ENCODE measurements at places on chromosomes 5 and 9.
A peak's percentile ranks its signal among the peaks of the same experiment; 100 is the strongest.

DNA sequence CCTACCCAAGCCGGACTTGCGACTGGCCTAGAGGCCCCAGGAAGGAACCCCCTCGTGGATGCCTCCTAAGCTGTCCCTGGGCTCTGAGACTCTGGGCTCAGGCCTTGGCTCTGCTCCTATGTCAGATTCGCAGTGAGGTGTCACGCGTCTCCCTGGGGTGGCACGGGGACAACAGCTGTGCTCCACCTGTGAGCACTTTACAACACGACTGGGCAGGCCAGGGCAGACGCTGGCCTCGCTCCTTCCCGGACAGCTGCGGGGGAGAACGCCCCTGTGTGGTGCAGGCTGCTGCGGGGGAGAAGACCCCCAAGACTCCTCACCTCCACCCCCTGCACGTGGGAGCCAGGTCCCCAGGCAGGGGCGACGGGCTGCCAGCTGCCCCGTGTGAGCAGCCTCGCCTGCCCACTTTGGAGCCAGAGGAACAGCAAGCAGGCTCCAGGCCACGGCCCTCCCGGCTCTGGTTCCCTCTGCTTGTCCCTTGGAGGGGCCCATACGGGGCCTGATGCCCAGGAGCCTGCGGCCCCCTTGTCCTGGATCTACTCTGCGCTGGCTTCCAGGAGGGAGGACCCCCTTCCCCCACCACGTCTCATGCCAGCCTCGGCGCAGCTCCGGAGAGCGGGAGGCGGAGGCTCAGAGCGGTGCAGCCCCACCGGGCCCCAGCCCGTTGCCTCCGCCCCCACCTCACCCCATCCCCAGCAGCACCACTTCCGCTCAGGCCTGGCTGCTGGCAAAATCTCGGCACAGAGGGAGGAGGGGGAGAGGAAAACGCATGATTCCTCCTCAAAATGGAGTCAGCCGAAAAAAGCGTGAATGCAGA lies 36.0 kb downstream of the SARDH start:
- peak; percentile 10 for DNase-seq

DNA sequence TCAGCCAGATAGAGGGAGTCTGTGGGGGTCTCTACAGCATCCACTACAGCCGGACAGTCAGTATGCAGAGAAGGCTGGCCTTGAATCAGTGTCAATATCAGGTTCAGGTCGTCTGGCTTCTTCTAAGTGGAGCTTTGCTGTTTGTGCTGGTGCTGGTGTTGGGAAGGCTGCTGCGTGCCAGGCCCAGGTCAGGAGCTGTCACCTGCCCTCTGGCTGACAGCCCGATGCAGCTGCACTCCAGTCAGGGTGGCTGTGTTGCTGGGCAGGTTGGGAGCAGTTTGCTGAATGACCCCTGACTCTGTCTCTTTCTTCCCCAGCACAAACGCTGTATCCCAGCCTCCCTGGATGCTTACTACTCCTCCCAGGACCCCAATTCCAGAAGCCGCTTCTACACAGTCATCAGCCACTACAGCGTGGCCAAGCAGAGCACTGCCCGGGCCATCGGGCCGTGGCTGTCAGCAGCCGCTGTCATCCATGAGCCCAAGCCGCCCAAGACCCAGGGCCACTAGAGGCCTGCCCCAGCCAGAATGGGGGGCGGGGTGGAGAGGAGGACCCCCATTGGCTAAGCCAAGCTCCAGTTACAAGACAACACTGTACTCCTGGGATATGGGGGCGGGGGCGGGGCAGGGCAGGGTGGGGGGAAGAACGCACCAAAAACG lies 61.6 kb downstream of the NSG2 start:
- no peak for DNase-seq

- no peak for DNase-seq
Observed at GRCh38 chr5:53438079-53438478, 42.4 kb upstream of the FST start.

DNA sequence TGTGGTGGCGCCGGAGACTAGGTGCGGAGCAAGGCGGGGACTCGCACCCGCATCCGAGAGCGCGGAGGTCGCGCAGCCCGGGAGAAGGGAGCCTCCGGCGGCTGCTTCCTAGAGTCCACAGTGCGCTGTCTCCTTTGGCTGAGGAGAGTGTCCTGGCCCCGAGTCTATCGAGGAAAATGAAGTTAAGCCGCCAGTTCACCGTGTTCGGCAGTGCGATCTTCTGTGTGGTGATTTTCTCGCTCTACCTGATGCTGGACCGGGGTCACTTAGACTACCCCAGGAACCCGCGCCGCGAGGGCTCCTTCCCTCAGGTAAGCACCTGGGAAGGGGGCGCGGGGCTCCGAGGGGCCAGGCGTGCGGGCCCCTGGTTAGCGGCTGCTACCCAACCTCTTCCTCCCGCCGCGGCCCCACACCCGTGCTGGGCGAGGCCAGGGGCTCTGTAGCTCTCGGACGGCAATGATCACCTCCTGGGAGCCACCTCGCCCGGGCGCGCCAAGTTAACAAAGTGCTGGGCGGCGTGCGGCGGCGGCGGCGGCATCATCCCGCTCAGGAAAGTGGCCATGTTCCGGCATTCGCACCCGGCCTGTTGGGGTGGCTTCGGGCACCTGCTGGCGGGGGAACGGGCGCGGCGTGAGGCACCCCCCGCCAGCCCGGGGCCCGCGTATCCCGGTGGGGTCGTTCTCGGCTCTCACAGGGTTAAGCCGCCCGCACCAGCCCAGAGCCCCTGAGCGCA lies 681 bp downstream of the MAN2A1 start:
- no peak for DNase-seq

- no peak for DNase-seq
Observed at GRCh38 chr9:123238365-123238764, 30.0 kb downstream of the STRBP start.

GRCh38 chr5:2917093-2917492 lies 165.6 kb upstream of the IRX2 start:
- no peak for DNase-seq

DNA sequence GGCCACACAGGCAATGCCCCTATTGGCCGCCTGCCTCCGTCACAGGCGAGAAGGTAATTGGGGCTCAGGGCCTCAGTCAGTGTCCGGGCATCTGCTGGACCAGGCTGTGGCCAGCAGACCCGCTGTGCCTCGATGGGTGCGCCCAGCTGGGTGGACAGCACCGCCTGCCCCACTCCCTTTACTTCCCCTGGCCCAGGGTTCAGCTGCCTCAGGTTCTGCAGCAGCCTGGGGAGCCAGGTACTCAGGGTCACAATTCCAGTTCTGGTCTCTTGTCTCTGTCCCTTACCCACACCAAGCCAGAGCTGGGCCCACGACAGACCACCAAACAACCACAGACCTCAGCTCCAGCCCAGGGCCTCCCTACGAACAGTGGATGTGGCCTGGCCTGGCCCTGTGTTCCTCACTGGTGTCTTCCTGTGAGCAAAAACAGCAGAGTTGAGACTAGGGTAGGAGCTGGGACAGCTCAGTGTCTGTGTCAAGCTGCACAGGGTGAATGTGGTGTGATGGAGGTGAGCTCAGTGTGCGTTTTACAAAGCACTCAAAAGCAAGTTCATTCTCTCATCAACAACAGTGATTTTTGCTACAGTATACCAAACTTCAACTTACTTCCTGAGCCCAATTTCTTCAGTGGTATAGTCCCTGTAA lies 33.4 kb upstream of the SUSD3 start:
- DNase-seq: no peak

GRCh38 chr9:127139071-127139731 lies 16.8 kb upstream of the ANGPTL2 start:
- no peak for DNase-seq

- peak; percentile 89 for DNase-seq
Observed at GRCh38 chr5:100790170-100790665, 112.9 kb downstream of the ST8SIA4 start.

DNA sequence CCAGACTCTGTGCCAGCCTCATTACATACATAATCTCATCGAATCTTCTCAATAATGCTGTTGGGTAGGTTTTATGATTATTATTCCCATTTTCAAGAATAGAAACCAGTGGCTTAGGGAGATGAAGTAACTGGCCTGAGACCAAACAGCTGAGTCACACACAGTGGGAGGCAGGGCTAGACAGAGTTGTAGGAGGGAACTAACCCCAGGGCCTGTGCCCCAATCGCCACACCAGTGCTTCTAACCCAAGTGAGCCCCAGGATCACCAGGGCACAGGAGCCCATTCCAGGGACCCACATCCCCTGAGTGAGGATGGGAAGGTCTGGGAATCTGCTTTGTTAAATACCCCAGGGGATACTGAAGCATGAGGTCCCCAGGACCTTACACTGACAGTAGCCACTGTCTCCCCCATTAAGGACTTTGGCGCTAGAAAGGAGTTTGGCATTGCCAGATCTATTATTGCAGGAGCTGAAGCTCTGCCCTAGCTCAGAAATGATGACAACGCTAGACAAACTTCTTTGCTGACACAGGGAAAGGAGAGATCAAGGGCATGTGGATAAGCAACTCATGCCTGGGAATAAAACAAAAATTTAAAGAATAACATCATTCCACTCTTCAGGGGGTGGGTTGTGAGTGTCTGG lies 63.8 kb upstream of the PPARGC1B start:
- peak; percentile 31 for DNase-seq

DNA sequence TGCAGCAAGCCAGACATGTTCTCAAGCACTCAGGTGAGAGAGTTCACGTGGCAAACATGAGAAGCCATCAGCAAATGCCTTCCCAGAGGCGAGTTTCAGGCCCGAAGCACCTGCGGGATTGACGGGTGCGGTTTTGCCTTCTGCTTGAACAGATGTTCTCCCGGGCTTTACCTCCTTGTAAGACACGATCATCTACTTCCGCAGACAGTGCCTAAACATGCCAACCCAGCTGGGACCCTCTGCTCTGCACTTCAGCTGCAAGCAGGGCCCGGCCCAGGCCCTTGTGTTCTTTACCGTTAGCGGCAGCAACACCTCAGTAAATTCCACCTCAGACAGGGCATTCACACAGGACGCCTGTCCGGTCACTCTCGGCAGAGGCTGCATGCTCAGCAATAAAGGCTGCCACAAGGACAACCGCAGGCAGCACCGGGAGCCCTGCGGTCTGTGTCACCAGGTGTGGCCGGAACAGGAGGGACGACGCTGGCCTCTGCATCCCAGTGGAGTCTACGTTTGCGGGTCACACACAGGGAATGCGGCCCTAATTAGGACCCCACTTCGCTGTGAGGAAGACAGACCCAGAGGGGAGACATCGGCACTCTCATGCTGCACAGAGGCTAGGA lies 139.6 kb downstream of the ROR2 start:
- no peak for DNase-seq

- DNase-seq: no peak
Observed at GRCh38 chr5:59599729-59600128, 293.8 kb downstream of the PDE4D start.

DNA sequence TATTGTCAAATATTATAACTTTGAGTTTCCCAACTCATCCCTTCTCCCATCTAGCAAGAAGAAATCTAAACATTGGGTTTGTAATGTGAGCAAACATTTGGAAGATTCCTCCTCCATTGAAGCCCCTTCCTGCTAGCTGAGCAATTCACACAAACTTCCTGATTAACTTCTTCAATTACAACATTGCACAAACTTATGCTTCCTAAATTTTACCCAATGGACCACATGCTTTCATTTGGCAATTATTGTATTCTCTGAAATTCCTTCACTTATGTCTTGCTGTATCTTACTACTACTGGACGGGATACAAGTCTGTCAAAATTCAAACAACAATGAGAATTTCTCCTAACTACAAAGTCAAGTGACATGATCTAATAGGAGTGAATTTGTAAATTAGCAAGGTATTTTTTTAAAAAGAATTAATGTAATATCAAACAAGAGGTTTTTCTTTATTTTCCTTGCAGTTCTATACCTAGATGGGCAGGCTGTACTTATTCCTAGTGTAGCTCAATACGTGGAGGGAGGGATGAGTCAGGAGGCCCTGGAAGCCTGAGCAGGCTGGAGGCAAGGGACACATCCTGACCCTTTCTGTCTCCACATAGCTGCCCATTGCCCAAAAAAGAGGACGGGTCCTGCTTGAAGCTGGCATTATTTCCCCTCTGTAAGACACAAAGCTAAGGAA lies 11.8 kb upstream of the IFNW1 start:
- peak; percentile 67 for DNase-seq

- DNase-seq: no peak
Observed at GRCh38 chr5:171543148-171543815, 123.8 kb downstream of the FGF18 start.

DNA sequence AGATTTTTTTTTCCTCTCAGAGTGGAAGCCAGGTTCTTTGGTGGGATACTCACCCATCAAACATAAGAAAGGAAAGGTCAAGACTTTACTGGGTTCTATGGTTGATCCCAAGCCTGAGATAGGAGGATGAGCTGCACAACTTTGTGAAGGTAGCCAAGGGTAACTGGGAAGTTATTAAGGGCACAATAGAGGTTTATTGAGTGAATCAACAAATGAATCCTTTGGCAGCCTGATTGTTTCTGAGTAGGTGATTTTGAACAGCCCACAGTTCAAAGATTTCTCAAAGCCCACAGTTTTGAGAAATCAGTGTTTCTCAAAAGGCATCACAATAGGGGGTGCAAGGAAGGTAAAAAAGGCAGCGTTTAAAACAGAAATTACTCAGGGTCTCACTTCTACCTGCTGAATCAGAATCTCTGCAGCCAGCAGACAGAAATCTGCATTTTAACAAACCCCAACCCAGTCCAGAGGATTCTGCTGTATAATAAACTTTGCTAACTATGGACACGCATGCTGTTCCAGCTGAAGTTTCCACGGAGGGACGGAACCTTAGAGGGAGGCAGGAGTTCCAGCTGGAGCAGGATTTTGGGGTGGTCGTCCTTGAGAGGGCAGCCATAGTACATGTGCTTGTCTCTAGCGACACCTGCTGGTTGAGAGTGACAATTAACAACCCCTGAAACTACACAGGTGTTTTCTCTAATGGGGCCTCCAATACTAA lies 32.7 kb upstream of the FSD1L start:
- peak; percentile 23 for DNase-seq

DNA sequence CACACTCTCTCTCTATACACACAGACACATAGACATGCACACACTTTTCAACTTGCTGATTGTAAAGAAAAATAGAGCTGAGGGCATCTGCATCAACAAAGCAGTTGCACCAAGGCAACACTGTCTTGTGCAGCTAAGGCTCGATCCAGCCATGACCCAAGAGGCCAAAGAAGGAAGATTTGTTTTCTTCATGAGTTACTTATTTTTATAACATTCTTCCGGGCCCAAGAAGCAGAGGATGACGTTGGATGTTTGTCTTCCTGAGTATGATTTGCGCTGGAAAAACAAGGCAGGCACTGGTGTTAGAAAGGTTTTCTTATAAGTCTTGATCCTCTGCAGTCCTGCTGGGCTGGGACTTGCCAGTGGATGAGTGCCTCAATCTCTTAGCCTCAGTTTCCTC lies 344.1 kb downstream of the ADAMTS6 start:
- no peak for DNase-seq

DNA sequence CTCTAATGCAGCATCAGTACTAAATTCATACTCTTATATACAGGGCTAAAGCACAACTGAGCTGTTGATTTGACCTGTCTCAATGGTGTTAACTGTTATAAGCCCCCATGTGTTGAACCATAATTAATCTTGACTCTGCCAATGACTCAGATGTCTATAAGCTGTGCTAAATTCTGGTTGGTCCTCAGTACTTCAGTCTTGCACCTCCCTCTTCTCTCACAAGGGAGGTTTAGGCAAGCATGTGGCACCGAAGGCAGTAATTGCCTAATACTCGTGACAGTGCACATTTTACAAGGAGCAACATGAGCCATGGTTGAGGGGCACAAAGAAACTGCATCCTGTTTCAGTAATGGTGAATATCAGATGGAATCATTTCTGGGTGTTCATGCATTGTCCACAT lies 255.9 kb downstream of the TRPM3 start:
- peak; percentile 3 for DNase-seq
